ENCODE measurements at places on chromosomes 3 and 15.

DNA sequence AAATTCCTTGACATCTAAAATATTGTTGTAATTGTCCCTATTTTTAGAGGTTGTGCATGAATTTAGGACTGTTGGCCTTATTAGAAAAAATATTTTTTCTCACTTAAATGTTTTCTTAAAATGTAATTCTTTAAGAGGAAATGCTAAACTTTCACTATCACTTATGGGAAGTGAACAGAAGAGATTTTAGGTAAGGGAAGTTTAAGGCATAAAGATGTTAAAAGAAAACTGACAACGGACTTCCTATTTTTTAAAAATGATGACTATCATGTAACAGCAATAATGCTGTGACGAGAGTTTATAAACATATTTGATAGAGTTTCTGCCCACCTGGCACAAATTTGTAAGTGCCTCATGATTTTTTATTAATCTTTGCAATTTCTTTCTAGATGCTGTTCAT lies 3.1 kb downstream of the C3orf38 start:
- no peak for DNase-seq

DNA sequence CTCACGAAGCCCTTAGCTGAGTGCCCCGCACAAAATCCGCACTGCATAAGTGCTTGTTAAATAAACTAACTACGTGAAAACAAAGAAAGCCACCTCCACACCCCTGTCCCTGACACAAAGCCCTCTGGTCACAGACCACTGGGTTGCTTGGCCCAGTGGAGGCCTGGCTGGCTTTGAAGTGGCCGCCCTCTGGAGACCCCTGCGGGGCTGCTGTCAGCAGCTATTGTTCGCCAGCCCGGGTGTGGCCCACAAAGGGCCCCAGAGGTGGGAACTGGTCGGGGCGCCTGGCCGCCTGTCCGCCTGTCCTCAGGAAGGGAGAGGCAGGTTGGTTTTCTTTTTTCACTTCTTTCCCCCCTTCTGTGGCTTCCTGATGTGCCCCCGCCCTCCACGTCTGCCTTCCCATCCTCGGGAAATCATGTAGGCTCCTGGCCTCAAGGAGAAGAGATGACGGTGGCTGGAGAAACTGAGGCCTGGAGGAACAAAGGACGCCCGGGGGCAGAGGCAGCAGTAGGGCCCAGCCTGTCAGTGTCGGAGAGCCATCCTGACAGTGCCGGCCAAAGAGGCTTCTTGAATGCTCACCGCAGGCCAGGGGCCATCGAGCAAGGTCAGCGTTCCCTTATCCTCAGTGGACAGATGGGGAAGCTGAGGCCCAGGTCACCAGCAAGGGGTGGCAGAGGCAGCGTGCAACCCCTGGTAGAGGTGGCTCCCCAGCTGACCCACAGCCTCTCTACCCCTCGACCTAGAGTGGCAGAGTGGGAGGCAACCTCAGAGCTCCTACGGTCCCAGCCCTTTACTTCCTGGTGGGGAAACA lies 61.1 kb downstream of the SLC6A6 start:
- DNase-seq: no peak

- DNase-seq: no peak
Observed at GRCh38 chr15:81002331-81003096, 1.8 kb downstream of the TLNRD1 start.

- DNase-seq: no peak
Observed at GRCh38 chr3:11021611-11022011, 29.1 kb downstream of the SLC6A1 start.

- DNase-seq: no peak
Observed at GRCh38 chr3:30407651-30408050, 198.8 kb upstream of the TGFBR2 start.

GRCh38 chr3:66239513-66240123 lies 18.8 kb downstream of the SLC25A26 start:
- peak; percentile 60 for DNase-seq

DNA sequence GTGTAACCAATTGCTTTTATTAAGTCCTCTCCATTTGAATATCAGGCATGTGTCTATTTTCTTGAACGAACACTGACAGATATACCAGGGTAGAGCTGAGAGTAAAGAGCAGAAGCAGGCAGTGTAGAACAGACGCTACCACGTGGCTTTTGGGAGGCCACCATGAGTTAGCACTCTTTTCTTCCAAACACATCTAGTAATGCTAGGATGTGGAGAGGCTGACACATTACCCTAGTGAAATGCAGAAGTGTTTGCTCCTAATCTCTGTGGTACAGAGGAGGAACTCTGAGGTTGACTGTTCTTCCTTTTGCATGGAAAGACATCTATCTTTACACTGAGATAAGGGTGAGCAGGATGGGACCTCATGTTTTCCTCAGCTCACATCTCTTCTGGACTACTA lies 216.3 kb downstream of the SATB1 start:
- no peak for DNase-seq

- no peak for DNase-seq
Observed at GRCh38 chr3:40035177-40035576, 225.8 kb downstream of the MYRIP start.

- DNase-seq: no peak
Observed at GRCh38 chr3:187717572-187717971, 15.2 kb upstream of the RTP2 start.

GRCh38 chr3:12729051-12729651 lies 29.9 kb downstream of the TMEM40 start:
- DNase-seq: no peak

DNA sequence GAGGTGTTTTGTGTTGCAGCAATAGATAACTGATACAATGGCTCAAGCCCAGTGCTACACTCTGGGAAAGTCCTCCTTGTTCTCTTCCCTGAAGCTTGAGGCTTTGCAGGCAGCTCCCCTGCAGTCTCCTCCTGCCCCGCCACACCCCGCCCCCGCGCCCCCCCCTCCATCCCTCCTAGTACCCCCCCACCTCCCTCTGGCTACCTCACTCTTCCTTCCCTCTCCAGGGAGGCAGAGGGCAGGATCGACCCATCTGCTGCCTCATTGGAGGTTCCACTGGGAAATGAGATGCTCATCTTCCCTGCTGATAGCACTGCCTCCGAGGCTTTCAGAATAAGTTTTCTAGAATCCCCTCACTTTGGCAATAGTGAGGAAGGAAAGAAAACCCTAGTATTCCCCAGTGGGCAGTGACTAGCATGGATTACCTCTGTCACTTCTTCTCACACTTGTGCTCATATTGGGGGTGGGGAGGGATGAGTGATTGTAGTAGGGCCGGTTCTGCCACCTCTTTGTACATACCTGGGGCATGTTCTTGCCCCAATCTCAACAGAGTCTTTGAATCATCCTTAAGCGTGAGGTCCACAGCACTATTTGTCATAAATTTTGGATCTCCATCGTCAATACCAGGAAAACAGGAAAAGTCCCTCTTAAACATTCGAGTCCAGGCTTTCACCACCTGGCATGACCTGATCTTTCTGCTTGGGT lies 16.3 kb upstream of the RAB7A start:
- no peak for DNase-seq

- no peak for DNase-seq
Observed at GRCh38 chr3:85781806-85782205, 823.0 kb downstream of the CADM2 start.
